ENCODE measurements at places on chromosomes 7 and 10.

DNA sequence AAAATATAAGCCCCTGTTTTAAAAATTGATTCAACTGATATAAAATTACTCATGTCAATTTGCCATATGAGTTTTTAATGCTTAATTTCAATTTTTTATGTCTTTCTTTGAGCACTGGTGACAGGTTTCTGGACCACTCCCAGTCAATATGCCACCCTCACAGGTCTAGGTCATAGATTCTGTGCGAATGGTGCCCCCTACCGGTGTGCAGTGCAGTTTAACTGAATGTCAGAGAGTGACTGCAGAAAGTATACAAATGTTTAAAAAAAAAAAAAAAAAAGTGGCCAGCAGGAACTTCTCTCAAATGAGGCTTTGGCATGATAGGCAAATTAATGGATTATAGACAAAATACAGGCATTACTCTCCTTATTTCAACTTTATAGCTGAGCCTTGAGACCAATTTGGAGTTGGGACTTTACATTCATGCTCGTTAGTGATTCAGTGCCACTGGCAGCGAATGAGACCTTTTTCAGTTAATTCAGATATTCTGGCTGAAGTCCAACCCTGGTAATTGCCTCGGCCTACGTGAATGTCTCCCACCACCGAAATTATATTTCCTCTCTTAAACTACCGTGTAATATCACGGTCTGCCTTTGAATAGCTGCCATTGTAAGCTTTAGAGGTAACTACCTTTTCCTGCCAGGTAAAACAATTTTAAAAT is 427.6 kb downstream of the PHTF2 start:
- DNase-seq: no peak

- no peak for DNase-seq
These were observed 55.0 kb downstream of the RAB11FIP2 start for GRCh38 chr10:117991701-117992100.

GRCh38 chr7:47153058-47153457 is 428.9 kb downstream of the TNS3 start:
- DNase-seq: peak; percentile 99

DNA sequence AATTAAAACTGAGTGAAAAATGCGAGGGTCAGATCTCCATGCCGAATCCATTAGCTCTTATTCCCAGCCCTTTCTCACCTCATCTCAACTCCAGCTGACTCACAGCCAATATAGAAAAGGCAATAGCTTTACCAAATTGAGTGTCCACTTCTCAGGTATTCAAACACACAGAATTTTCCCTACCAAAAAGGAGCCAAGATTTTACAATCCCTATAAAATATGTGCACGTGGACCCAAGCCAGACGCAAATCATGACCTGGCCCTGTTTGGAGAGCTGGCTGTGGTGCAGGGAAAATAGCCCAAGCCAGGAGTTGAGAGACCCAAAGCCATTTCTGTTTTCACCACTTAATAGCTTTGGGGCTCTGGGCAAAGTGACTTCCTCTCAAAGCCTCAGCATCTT is 379.7 kb upstream of the AUTS2 start:
- no peak for DNase-seq

GRCh38 chr10:12587451-12587888 is 238.1 kb downstream of the CAMK1D start:
- DNase-seq: no peak

GRCh38 chr10:100749309-100750217 is 4.2 kb downstream of the PAX2 start:
- no peak for DNase-seq

DNA sequence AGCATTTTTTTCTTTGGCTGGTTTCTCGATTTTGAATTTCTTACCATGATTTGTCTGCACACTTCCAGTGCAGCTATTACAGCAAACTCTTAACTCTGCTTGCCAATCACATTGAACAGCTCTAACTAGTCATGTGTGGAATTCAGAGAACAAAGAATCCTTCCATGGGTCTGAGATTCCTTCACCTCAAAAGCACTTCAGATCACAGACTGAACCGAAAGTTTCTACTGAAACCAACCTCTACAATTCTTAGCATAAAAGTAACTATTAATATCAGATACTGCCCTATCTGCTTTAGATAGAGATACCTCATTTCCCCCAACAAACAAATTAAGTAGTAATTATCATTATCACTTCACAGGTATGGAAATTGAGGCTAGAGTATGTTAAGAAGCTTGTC is 56.5 kb upstream of the SP4 start:
- DNase-seq: no peak

GRCh38 chr7:14739841-14740185 is 162.7 kb downstream of the DGKB start:
- no peak for DNase-seq

DNA sequence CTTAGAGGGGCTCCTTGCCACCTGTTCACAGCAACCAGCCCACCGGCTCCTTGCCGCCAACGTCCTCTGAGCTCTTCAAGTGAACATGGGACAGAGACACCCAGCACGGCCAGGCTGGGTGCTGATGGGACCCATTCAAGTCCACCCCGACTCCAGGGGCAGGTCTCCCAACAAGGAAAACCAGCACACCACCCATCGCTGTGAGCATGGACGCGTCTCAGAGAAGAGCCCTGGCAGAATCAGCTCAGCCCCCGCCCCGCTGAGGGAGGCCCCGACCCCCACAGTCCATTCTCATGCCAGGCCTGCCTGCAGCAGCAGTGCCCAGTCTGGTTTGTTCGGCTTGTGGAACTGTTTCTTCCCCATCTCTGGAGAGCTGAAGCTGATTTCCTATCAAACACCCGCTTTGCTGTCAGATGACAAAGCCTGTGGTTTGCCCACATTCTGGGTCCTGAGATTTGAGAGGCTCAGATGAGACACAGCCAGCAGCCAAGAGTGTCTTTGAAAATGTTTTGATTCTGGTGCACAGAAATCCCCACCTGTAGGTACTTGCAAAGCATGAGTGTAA is 216.6 kb downstream of the ZMYND11 start:
- no peak for DNase-seq

DNA sequence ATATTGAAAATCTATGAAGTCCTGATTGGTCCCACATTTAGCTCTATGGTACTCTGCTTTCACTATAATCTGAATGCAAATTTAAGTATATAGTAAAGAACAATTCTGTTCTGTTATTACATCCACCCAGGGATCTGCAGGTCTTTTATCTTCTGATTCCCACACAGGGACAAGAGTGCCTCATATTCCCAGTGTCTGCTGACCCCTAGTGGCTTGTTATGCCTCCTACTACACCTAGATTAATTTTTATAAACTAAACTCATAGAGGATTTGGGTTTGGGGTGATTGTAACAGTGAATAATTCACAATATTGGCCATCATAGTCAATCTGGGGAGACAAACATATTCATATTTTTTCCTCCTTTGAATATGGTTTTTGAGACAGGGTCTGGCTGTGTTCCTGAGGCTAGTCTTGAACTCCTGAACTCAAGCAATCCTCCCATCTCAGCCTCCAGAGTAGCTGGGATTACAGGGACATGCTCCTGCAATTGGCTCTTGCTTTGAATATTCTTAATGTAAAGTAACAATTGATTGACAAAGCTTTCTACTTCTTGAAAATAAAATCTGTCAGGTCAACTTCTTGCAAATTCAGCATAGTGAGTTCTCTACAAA is 282.1 kb downstream of the KCND2 start:
- peak; percentile 9 for DNase-seq

DNA sequence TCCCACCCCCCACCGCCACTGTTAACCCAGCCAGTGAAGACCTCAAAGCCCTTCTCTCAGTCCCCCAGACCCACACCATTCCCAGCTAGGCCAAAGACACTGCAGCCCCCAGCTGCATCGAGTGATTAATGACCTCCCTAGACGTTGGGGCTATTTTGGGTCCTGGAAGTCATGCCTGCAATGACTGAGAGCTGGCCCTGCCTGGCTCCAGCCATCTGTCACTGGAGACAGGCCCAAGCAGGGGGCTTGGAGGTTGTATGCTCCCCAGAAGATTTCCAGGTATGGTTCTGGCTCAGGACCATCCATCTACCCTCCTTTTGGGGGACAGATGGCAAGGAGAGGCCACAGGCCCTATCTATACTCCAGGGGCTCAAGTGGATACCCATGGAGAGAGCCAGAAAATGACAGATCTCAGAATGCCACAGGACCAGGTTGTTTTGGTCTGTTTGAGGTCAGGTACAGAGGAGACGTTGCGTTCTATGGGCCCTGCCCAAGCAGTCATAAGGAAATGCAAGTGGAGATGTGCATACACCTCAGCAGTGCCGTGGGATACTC is 5.1 kb downstream of the KCNIP2 start:
- DNase-seq: no peak

DNA sequence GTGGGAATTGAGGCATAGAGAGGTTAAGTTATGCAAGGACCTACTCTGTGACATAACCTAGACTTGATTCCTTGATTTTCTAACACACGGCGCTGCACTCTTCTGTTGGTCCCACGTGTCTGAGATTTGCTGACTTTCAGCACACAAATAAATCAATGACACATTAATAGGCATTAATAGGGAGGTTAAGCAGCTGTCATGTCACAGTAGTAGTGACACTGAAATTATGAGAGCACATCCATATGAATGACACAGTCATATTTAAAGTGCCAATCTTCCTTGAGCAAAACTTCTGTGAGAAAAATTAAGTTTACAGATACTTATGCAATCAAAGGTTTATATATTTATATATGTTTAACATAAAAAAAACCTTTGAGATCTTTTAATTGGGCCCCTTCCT is 805.4 kb upstream of the SORCS1 start:
- no peak for DNase-seq

DNA sequence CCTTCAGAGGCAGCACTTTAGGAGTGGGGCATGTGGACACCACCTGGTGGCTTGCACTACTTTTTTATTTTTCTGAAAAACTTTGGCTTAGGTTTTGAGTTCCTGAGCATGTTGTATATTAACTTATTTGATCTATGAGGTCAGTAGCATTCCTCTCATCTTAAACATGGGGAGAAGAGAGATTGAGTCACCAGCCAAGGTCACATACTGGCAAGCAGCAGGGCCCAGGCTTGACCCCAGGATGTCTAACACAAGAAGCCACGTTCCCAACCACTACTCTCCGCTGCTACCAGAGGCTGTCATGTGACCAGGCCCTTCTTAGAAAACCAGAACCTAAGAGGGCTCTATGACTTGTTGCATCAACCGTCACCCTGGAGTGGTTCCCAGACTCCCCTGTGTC is 210.3 kb upstream of the GPR26 start:
- peak; percentile 24 for DNase-seq

- DNase-seq: no peak
These were observed 17.3 kb upstream of the ADARB2 start for GRCh38 chr10:1754506-1755153.

DNA sequence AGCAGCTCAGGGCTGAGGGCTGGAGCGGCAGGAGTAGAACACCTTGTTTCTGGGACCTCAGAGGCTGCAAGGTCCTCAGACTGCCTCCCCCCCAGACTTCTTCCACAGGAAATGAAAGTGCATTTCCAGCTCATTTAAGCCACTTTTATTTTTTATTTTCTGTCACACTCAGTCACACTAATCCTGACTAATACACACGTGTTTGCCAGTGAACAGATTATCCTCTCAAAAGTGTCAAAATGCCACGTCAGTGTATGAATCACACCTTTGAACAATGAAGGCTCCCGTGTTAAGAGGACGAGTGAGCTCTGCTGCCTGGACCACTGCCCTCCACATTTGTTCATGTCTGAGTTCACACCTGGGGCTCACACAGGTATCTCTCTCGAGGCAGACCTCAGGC is 488.5 kb downstream of the DNAJB6 start:
- no peak for DNase-seq

- no peak for DNase-seq
These were observed 71.0 kb downstream of the MKI67 start for GRCh38 chr10:128055061-128055868.

DNA sequence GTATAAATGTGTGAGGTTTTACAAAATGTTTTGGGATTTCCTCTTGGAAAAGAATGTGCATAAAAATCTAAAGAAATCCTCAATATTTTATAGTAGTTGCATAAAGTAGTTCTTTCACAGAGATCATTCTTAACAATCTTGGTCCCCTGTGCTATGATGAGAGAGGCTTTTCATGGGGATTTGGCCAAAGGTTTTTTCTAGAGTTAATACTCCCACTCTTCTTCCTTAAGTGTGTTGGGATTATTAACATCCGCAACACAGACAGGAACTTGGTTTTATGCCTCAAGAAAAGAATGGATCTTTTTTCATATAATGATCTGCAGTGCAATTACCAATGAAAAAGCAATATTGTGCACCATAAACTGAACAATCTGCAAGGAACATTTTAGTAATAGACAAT is 71.5 kb downstream of the AGMO start:
- no peak for DNase-seq

- no peak for DNase-seq
These were observed 24.0 kb upstream of the MALRD1 start for GRCh38 chr10:19024611-19025010.

DNA sequence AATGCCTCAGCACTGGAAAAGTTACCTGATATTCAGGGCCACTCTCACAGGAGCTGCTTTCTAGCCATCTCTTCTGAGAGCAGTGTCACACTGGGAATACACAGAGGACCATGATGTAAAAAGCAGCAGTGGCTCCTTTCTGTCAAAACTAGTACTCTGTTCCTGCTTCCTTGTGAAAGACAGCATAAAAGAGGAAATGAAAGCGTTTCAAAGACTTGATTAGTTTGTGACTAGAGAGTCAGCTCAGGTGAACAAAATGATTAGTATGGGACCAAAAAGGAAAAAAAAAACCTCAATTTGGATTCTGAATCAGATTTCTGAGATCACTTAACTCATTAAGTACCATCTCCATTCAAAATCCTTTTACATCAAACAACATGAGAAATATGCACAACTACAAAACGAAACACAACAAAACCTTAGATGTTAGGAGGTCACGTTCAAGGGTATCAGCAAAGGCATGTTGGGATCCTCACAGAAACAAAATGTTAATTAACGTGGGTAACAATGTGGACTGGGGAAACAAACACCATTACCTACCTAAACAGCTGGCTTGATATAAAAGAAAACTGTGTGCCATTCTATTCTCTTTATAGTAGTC is 103.7 kb downstream of the MACC1 start:
- DNase-seq: no peak

DNA sequence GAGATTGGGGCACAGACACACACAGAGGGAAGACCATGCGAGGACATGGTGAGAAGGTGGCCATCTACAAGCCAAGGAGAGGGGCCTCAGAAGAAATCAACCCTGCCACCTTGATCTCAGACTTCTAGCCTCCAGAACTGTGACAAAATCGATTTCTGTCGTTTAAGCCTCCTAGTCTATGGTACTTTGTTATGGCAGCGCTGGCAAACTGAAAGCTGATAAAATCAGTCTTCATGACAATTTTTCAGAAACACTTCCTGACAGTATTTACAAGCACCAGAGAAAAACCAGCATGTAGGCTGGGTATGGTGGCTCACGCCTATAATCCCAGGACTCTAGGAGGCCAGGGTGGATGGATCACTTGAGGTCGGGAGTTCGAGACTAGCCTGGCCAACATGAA is 4.2 kb downstream of the PARP12 start:
- no peak for DNase-seq

DNA sequence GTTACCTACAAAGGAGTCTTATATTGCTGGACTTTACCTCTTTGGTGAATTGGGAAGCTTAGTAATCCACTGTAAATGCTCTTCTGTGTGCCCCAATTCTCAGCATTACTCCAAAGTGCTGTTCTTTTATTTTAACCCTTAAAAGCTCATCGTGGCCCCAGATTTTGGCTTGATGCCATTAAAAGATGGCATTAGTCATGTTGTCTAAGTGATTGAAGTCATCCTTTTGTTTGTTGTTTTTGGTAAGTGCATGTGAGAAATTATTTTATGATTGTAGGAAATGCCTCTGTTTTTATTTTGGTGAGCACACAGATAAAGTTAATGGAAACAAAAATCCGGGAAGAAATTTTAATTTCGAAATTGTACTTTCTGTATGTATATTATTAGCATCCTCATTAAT is 82.5 kb upstream of the GATA3 start:
- DNase-seq: no peak

Measured in HS-5 (cell line).